ENCODE measurements at places on chromosomes 4 and X. TPM values are rescaled to one million over a fixed set of nuclear protein-coding genes. Genes with fewer than 3 reads are reported as not detected.

Gene AR
- 8.0 TPM for total RNA-seq

Gene APBB2
- 25.1 TPM for total RNA-seq

Gene SSX4B
- not detected for total RNA-seq

Gene SHROOM2
- total RNA-seq, result under 0.01 TPM

Gene NSG1
- under 0.01 TPM for total RNA-seq

Gene UGT2B17
- total RNA-seq, result not detected

Gene GRIA2
- total RNA-seq, result 0.17 TPM

Gene MAGEC1
- not detected for total RNA-seq
